OCI-LY7 (cell line): ENCODE measurements at places on chromosomes 1 and 21.

GRCh38 chr1:190067592-190067991 lies 410.1 kb downstream of the BRINP3 start:
- no peak for DNase-seq

DNA sequence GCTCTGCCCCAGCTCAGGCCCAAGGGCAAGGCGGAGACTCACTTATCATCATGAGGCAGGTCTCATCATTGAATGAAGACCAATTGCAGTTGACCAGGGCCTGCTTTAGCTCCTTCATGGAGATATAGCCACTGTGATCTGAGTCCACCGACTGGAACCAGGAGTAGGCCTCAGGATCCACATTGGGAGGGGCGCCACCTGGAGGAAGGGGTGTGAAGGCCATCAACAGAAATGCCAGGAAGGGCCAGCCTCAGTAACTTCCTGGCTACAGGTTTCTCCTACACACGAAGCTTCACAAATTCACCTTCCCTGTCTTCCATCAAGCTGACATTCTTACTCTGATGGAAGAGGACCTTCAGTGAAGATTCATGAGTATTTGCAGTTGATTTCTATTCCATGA lies 11.6 kb downstream of the PEF1 start:
- peak; percentile 35 for DNase-seq

DNA sequence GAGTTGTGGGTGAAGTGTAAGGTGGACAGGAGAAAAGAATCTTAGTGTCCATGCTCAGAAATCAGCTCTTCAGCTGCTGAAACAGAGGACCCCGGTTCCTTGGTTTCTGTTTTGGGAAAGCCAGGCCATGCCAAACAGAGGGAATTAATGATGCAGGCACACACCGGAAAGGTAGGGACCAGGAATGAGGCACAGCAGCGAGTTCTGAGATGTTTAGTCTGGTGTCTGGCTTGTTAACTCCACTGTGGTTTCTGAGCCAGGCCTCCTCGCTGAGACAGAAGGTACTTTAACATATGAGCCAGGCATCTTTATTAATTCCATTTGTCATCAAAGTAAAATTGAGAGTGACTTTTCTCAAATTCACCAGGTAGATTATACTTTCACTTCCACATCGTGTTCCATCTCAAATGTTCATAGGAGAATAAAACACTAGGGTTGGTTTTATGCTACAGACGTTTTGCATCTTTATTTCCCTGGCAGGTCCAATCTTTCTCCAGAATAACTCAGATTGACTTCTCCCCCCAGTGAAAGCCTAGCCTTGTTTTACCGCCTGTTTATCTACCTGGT lies 23.5 kb downstream of the LRRC8D start:
- DNase-seq, result peak; percentile 26

- DNase-seq, result no peak
Measured at GRCh38 chr21:38136201-38136600, 120.6 kb upstream of the KCNJ15 start.

GRCh38 chr1:93703643-93704042 lies 22.0 kb upstream of the BCAR3 start:
- DNase-seq, result no peak
